Cerebellar nuclear complex (tissue), 1 donor: ENCODE measurements at places on chromosomes 13 and 19.

DNA sequence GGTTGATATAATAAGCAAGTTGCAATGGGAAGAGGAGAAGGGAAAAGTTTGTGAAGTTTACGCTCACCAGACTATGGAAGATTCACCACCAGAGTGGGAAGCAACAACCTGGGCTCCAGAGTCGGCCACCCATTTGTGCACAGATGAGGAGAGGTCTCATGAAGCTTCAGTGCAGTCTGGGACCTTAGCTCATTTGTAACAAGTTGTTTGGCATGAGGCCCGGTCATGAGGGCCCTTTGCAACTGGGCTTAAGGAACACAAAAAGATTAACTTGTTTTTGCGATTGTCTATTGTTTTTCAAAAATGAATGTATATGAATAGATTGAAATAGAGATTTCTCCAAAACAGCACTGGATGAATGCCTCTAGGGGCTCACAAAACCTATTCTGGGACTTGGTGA lies 94.2 kb downstream of the ZNF737 start:
- DNase-seq, result no peak

DNA sequence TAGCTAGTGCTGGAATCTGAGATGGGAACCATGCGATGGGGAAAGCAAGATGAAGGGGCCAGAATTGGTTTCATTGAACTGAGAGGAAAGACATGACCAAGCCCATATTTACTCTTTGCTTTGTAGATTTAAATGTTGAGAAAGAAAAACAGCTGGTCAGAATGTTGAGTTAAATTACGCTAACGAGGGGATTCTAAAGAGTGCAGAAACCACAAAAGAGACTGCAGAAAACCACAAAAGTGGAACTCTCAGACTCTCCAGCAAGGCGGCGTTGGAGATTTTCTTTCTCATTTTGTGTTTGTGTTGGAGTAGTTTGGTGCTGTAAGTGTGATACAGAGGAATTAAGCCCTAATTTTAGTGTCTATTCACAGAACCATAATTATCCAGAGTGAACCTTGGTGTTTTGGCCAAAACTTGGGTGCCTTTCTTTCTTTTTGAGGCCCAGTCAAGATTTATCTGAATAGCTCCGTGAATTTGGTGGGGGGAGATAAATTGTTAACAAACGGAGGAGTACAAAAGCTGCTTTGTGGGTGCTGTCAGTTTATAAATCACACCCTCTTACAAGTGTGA lies 26.3 kb downstream of the SAE1 start:
- DNase-seq, result no peak

- DNase-seq, result no peak
Measured at GRCh38 chr13:41402691-41403511, 54.4 kb upstream of the RGCC start.

DNA sequence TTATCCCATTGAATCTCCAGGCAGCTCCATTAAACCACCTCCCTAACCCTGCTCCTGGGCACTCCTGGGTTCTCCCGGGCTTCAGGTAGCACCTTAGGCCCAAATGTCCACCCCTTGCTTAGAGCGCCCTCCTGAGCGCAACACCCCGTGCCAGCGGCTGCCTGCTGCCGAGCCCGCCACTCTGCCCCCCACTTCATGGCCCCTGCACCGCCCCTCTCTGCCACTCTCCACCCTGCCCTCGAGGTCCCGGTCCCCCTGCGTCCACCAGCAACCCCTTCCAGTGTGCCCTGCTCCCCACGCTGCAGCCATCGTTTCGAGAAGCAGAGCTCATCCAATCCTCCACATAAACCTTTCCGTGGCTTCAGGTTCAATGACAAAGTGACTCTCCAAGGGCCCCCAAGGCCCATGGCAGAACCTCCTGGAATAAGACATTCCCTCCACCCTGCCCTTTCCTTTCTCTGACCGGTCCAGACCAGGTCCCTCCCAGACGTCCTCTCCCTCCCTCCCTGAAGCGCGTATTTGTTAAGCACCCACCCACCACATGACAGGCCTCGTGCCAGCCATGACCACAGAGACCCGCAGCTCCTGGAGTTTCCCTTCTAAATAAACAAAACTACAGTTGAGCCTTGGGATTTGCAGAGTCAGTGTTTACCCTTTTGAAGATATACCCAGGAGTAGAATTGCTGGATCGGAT lies 66.6 kb downstream of the ARHGEF18 start:
- DNase-seq, result no peak

DNA sequence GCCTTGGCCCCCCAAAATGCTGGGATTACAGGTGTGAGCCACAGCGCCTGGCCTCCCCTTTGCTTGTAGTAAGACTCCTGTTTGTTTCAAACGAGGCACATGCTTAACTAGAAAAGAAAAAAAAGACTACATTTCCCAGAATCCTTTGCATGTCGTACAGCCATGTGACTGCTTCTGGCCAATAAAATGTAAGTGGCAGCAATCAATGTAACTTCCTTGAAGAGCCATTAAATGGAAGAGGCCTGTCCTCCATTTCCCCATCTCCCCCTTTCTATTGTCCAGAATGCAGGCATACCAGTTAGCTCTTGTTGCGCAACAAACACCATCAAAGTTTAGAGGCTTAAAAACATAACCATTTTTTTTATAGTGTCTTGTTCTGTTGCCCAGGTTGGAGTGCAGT lies 10.4 kb upstream of the GPR32 start:
- DNase-seq, result no peak

GRCh38 chr19:29188289-29189032 lies 24.5 kb downstream of the UQCRFS1 start:
- no peak for DNase-seq
